NCI-H526 (cell line): ENCODE measurements at places on chromosomes 16 and 17.

GRCh38 chr16:3868556-3868955 is 12.0 kb downstream of the CREBBP start:
- DNase-seq = no peak

- peak; percentile 4 for DNase-seq
These were observed 130.3 kb upstream of the RBBP6 start for GRCh38 chr16:24409045-24409444.

GRCh38 chr17:64728041-64728695 is 66.1 kb upstream of the SMURF2 start:
- DNase-seq = no peak

- DNase-seq = no peak
These were observed 585 bp upstream of the KRT36 start for GRCh38 chr17:41490000-41490990.

- DNase-seq = no peak
These were observed 14.4 kb upstream of the TIMP2 start for GRCh38 chr17:78939615-78940014.

GRCh38 chr17:62121025-62121730 is 56.1 kb upstream of the MED13 start:
- no peak for DNase-seq

DNA sequence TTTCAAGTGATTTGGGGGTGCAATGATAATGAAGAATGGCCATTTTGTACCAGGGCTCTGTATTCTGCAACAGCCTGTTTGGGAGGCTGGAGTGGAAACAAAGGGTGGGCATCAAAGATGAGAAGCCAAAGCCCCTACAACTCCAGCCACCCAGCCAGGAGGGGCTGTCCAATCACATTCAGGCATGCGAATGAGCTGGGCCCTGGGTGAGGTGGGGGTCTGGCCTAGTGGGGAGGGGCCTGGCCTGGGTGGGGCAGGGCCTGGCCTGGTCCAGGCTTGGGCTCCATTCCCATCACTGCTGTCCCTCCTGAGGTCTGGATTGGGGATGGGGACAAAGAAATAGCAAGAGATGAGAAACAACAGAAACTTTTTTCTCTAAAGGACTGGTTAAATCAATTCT is 6.4 kb downstream of the AOC3 start:
- DNase-seq = no peak

GRCh38 chr17:50845240-50846147 is 10.1 kb downstream of the WFIKKN2 start:
- no peak for DNase-seq

DNA sequence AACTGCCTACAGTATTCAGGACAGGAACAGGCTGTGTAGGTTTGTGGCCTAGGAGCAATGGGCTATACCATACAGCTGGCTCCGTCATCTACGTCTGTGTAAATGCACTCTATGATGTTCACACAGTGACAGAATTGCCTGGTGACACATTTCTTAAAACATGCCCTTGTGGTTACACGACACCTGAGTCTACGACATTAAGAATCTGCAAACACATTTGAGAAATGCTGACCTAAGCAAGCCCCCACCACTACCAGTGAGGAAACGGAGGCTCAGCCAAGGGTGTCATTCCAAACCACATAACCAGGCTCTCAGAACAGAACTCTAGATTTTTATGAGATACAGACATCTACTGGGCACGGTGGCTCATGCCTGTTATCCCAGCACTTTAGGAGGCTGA is 23.5 kb downstream of the USP36 start:
- no peak for DNase-seq

GRCh38 chr16:11312718-11313492 is 31.8 kb upstream of the PRM1 start:
- DNase-seq = peak; percentile 12

GRCh38 chr16:25135254-25135878 is 23.8 kb downstream of the LCMT1 start:
- DNase-seq = no peak

GRCh38 chr16:57957673-57958392 is 13.1 kb downstream of the CNGB1 start:
- no peak for DNase-seq

GRCh38 chr16:65895906-65896305 is 470.6 kb upstream of the CDH5 start:
- DNase-seq = no peak

- DNase-seq = no peak
These were observed 72.5 kb upstream of the PLCG2 start for GRCh38 chr16:81706327-81707295.

DNA sequence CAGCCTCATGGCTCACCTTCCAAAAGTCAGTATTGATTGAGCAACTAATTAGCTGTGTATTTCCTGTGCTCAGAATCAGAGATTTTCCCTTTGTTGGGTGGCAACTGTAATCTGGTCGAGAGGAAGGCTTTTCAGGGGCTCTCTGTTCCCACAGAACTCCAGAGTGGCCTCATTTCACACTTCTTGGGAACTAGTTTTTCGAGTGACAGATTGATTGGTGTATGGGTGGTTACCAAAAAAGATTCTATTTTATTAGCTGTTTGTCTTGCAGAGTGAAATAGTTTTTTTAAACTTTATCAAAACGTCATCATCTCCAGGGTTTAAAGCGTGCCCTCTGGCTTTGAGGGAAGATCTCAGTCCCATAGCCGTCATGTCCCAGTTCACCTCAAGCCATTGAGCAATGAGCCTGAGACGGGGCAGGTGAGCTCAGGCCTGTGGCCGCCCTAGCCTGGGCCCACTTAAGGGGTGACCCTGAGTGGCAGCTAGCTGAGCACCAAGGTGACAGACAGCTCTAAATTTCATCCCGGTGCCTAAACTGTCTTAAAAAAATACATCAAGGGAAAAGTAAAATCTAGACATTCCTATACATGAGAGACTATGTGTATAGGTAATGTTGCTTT is 53.0 kb downstream of the SMPD3 start:
- no peak for DNase-seq

- no peak for DNase-seq
These were observed 50.5 kb downstream of the CACNG5 start for GRCh38 chr17:66885417-66885816.

GRCh38 chr16:638034-638543 is 2.0 kb upstream of the METTL26 start:
- no peak for DNase-seq

GRCh38 chr17:55549140-55549539 is 37.9 kb upstream of the SMIM36 start:
- peak; percentile 14 for DNase-seq

DNA sequence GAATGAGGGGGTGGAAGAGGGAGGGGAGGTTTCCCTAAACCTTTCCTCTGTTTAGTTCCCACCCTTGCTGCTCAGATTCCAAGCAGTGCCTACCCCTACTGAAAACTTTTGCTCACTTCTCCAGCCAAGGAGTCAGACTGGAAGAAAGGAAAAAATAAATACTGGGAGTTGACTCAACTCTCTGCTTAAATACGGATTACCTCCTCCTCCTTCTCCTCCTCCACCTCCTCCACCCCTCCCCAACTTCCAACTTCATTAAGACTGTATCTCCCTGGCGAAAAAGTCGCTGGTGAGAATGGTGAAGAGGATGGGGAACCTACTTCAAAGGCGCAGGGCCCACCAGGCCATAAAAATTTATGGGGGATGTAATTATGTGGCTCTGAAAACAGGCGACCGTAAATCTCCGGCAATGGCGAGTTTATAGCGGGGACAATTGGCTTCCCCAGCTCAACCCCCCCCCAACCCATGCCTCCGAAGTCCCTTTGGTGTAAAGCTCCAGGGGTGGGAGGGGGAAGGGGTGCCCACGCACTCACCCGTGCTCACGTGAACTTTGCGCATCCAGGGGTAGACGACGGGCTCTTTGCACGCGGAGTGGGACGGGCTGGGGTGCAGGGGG is 712 bp downstream of the HOXB4 start:
- DNase-seq = no peak

- no peak for DNase-seq
These were observed 411 bp downstream of the GGT6 start for GRCh38 chr17:4559966-4560365.

GRCh38 chr16:68088130-68088972 is 3.2 kb downstream of the NFATC3 start:
- no peak for DNase-seq

- DNase-seq = no peak
These were observed 27.8 kb downstream of the CASKIN2 start for GRCh38 chr17:75487351-75488070.

- DNase-seq = no peak
These were observed 20.5 kb downstream of the ST3GAL2 start for GRCh38 chr16:70418274-70418992.

GRCh38 chr16:84013787-84014569 is 28.6 kb downstream of the SLC38A8 start:
- DNase-seq = peak; percentile 99

DNA sequence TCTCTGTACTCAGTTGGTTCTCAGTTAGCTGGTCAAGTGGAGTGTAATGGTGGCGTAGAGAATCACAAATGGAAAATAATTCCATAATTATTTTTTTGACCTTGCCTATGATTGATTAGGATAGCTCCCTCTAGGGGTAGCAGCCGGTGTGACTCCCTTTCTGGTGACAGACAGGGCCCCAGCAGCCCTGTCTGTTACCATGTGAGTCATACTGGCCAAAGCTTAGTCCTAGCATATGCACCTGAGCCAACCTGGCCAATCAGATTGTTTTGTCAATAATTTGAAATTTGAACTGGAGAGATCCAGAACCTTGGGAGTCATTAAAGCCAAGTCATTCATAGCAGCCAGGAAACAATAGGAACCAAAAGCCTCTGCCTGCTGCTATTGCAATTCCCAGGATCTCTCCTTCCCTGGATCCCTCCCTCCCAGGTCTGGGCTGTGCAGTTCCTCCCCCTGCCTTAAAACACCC is 5.6 kb downstream of the PNPO start:
- peak; percentile 77 for DNase-seq

DNA sequence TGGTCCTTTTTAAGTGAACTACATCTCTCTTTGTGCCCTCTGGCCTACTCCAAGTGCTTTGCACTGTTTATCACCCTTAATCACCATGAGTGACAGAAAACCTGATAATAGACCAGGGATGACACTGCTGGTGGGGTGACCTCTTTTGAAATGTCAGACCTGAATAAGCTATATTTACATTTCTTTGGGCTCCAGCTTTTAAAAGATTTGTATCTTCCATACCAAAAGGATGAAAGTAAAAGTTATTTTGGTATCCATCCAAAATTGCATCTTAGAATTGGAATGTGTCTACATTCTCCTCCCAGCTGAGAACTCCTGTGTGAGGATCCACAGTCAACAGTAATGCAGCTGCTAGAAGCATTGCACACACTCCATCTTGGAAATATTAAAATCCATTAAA is 370.0 kb downstream of the CDH11 start:
- no peak for DNase-seq

- DNase-seq = peak; percentile 24
These were observed 47.2 kb downstream of the ANKRD11 start for GRCh38 chr16:89442990-89443726.

GRCh38 chr16:67271446-67271845 is 7.9 kb upstream of the PLEKHG4 start:
- no peak for DNase-seq

- peak; percentile 15 for DNase-seq
These were observed 4.3 kb downstream of the MT1H start for GRCh38 chr16:56673921-56674320.

- DNase-seq = no peak
These were observed 186.4 kb upstream of the CDH13 start for GRCh38 chr16:82440336-82440735.

- DNase-seq = peak; percentile 41
These were observed 5.9 kb upstream of the SDK2 start for GRCh38 chr17:73650140-73650539.

DNA sequence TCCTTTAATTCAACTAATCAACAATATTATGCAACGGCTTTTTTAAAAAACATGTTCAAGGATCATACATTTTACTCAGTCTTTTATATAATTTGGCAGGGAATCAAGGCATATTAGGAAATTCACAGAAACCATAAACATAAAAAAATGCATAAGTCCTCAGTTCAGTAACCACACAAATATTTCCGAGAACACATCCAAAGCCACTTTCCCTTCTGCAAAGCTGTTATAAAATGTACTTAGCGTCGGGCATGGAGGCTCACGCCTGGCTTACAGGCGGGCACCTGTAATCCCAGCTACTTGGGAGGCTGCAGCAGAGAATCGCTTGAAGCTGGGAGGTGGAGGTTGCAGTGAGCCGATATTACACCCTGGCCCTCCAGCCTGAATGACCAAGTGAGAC is 9.7 kb upstream of the ZC3H7A start:
- no peak for DNase-seq

GRCh38 chr16:8489580-8489979 is 100.7 kb downstream of the TMEM114 start:
- no peak for DNase-seq

GRCh38 chr16:27243725-27244362 is 24.7 kb downstream of the NSMCE1 start:
- no peak for DNase-seq

GRCh38 chr16:1066584-1067172 is 5.9 kb upstream of the SSTR5 start:
- DNase-seq = no peak

GRCh38 chr16:56549744-56550385 is 15.0 kb upstream of the MT4 start:
- no peak for DNase-seq

GRCh38 chr17:81131486-81132196 is 33.7 kb upstream of the PVALEF start:
- no peak for DNase-seq

- DNase-seq = peak; percentile 74
These were observed 18.8 kb downstream of the WNT9B start for GRCh38 chr17:46869975-46870803.

DNA sequence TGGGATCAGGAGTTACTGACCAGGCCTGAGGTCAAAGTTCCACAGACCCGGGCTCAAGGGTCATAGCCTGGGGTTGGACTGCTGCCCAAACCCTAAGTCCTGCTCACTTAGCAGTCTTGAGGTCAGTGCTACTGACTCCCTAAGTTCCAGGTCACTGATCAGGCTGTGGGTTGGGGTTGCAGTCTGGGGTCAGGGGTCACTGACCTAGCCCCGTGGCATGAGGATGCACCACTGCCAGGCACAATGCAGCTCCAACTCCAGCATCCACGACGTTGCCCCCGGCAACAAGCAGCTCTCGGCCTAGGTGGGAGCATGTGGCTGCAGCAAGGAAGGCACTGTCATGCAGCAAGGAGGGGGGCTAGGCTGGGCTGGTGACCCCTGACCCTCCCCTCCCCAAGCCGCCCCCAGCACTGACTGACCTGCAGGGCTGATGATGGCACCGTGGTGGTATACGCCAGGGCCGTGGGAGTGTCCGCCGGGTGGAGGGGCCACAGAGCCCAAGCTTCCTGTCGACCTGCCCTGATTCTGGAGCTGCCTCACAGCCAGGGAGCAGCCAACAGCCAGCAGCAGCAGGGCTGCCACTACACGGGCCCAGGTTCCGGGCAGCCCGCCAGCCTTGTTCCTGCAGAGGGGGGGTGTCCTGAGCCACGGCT is 1.1 kb downstream of the GGT6 start:
- DNase-seq = no peak

DNA sequence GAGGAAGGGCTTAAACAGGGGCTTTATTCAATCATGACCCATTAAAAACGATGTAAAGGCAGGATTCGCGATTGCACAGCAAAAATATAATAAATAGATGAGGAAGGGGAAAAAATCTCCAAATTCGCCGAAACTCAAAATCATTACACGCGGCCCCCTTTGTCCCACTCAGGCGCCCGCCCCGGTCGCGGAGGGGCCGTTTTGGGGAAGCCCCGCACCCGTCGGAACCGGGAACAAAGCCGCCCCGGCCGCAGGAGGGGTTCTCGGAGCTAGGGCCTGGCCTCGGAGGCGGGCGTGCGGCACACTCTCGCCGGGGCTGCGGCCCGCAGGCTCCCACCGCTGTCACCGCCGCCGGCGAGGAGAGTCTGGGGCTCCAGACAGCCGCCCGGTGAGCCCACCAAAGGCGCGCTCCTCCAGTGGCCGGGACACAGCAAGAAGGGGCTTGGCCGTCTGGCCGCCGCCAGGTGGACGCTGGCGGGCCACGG is 521 bp downstream of the C16orf87 start:
- no peak for DNase-seq
